ENCODE measurements at places on chromosomes 13 and 19.

DNA sequence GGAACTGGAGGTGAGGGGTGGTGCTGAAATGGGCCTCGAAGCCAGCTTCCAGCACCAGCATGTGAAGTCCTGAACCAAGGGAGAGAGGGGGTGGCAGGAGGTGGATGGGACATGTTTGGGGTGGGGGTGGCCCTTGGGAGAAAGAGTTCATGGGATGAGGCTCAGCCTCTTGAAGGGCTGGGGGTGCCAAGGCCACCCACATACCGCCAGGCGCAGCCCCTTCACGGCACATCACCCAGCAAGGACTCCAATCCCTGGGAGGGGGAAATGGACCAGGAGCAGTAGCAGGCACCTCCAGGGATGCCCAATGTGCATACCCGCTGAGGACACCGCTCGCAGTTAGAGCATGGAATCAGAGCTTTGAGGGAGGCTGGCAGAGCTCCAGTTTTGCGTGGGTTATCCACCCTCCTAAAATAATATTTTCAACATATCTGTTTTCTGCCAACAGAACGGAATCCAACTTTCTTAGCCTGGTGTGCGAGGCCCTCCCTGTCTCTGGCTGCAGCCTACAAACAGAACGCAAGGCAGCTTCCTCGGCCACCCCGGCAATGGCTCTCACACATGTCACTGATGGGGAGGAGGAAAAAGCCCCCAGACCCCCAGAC is 140.5 kb upstream of the VSTM2B start:
- DNase-seq = no peak

DNA sequence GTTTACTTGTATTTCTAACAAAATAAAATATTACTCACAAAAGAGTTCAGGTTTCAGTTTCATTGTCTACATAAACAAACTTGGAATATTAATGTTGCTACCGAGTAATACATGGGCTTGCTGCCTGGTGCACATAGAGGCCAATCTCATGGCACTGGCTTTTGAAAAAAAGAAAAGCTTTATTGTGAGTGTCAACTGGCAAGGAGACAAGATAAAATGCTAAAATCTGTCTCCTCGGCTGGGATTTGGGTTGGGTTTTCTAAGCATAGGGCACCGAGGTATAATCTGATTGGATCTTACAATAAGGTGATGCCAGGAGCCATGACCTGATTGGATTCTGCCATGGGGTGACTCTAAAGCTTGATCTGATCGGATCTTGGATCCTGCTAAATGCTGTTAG is 1519.9 kb upstream of the MIR17HG start:
- no peak for DNase-seq

DNA sequence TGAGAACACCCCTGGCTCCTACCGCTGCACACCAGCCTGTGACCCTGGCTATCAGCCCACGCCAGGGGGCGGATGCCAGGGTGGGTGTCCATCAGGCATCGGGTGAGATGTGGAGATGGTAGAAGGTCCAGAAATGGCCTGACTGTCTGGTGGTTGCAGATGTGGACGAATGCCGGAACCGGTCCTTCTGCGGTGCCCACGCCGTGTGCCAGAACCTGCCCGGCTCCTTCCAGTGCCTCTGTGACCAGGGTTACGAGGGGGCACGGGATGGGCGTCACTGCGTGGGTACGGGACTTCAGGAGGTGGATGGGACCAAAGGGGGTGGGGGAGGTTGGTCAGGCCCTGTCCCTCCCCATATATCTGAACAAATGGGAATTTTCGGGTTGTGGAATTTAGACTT is 15.8 kb downstream of the LTBP4 start:
- no peak for DNase-seq

DNA sequence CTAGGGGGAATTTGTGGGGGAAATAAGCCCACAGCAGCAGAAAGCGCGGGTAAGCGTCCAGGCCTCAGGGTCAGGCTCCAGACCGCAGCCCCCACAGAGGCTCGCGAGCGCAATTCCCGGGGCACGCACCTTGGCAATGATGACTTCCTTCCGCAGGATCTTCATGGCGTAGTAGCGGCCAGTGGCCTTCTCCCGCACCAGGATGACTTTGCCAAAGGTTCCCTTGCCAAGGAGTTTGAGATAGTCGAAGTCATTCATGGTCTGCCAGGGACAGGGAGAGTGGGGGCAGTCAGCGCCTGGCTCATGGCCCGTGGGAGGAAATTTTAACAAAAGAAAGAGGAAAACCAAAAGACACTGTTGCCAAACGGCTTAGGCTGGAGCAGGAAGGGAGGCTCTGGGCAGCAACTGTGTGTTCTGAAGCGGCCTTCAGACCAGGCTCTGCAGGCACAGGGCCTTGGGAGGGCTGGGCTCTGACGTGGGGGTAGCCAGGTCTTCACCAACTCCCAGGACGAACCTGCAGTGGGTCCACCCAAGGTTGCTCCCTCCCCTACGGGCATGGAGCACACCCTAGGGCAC is 15.4 kb upstream of the CCNP start:
- no peak for DNase-seq

GRCh38 chr19:29928831-29929230 is 13.2 kb upstream of the URI1 start:
- no peak for DNase-seq

- DNase-seq = no peak
These were observed 8.9 kb upstream of the ZNF527 start for GRCh38 chr19:37361994-37362393.

DNA sequence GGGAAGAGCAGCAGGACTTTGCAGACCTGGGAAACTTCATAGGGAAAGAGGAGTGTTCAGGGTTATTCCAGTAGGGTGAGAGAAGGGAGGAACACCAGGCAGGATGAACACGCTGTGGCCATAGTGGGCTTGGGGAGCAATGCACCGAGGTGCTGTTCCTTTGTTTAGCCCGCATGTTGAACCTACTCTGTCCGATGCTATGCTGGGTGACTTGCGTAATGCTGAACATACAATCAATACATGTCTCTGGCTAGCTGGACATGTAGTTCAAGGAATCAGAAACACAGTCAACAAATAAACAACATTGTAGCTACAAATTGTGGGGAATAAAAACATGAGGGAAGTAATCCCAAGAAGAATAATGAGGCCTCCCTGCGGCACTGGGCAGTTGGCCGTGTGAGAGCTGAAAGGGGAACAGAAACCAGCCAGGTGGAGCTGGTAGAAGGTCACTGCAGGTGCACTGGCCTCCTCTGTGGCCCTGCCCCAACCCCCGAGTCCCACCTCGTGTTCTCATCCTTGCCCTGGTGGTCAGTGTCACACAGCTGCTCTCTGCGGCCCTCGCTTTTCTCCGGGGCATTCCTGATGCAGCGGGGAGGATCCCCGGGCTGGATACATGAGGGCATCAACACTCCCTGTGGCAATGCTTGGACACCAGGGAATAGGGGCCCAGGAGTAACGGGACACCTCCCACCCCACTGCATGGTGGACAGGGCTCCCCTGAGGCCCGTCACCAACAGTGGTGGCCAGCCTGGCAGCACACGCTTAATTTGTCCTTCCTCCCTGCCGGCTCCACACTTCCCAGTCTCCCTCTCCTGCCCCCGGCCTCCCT is 36.9 kb upstream of the TUBGCP3 start:
- no peak for DNase-seq

DNA sequence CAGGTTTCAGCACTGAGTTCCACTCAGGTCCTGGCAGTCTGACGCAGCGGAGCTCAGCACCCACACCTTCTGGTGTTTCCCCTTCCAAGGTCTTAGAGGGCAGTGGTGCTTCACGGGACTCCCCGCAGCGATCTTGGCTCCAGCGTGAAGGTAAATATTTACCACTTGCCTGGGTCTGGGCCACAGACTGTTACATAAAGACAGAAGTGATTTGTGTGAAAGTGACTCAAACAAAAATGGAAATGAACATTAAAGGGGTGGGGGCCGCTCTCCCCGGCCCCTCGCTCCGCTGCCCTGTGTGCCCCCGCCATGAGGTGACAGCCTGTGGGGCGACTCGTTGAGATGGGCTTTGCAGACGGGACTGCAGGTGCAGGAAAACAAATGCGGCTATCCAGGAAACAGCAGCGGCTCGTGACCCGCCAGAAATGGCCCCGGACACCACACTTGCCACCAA is 55.0 kb downstream of the GGACT start:
- no peak for DNase-seq

DNA sequence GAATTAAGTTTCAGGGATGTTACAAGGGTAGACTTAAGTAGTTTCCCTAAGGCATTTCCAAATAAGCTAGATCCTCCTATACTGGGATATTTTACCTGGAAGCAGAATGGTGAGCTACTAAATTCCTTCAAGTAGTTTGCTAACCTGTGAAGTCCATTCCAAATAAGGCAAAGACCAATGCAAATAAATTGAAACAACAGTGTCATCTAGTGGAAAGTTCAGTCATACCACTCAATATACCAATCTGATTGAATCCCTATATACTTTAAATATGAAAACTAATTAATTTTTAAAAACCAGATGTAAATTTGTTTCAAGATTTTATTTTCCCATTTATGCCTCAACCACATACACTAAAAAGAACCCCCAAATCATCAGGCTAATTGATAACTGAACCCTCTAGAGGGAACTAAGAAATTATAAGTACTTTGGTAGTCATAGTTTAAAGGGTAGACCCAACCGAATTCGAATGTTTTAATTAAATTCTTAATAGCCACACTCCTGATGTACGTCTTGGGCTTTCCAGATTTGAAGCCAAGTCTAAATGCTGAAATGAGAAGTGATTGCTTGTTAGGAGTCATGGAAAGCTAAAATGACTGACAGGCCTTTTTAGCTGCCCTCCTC is 223.7 kb downstream of the TBC1D4 start:
- no peak for DNase-seq

DNA sequence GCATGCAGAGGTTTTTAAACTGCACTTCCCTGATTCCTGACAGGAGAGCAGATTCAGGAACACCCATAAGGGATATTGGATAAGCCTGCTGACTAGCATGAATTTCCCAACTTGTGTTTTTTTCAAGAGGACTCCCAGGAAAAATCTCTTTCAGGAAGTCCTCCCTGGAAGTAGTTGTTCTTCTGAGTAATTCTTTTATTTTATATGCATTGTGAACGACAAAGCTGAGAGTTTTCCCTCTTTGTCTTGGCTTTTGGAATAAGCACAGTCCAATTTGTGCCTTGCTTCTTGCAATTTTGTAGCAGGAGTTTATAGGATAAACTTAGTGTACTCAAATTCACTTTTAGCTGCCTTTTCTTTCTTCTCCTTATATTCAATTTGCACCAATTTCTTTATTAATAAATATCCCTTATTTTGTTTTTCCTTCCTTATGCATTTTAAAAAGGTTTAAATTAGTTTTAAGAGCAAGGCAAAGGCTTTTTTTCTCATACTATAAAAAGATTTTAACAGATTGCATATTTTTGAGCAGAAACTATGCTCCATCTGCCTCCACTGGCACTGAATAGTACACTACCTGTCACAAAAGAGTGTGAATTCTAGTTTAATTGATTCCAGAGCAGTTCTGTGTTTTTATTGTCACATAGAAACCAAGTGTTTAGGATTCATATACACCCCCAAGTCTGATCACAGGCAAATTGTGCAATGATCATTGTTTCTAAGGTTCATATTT is 543.3 kb upstream of the SPRY2 start:
- DNase-seq = no peak

GRCh38 chr13:71417205-71417604 is 449.8 kb downstream of the DACH1 start:
- no peak for DNase-seq

DNA sequence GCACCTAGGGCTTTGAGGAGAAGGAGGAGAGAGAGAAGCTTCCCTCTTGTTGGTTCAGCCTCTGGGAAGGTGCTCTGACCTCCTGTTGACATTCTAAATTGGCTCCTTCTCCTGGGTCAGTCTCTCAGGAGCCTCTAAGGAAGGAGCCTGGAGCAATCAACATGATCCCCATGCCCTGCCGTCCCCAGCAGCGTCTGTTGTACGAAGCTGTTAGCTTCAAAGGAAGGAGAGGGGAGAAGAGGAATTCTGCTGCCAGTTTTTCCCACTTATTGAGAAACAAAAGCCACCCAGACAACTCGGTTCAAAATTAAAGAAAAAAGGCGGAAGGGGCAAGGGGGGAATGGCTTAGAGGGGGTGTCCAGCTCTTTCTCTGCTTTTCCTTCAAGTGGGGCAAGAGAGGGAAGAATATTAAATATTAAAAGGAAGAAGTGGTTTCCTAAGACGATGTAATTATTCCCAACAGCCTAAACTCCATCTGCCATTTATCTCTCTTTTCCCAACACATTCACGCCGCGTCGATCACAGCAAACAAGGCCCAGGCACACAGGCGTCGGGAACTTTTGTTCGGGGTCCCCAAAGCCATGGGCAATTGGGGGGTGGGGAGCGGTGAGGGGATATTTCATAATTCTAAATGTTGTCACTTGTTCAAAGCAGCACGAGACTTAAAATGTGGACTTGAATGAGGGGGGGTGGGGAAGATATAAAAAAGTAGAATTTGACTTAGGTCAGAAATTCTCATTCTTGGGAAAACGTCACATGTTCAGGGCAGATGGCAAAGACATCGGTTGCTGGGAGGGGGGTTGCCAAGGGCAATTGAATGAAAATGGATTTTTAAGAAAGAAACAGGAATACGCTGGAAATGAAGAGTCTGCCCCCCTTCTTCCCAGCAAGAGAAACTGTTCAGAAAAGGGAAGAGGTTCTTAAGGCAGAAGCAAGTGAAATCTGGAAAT is 116.8 kb upstream of the CACNA1A start:
- no peak for DNase-seq

- no peak for DNase-seq
These were observed 14.7 kb downstream of the CDX2 start for GRCh38 chr13:27954406-27954851.

GRCh38 chr19:18543814-18544475 is 572 bp upstream of the FKBP8 start:
- no peak for DNase-seq

GRCh38 chr13:91167706-91168385 is 179.6 kb upstream of the MIR17HG start:
- no peak for DNase-seq

DNA sequence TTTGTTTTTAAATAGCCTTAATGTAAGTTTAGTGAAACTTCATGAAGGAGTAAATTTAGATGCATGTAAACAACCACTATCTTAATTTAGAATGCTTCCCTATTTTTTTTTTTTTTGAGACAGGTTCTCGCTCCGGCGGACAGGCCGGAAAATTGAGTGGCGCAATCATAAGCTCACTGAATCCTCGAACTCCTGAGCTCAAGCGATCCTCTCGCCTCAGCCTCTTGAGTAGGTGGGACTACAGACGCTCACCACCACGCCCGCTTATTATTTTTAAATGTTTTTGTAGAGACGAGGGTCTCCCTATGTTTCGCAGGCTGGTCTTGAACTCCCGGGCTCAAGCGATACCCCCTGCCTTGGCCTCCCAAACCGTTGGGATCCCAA is 1.6 kb downstream of the TEX30 start:
- no peak for DNase-seq

DNA sequence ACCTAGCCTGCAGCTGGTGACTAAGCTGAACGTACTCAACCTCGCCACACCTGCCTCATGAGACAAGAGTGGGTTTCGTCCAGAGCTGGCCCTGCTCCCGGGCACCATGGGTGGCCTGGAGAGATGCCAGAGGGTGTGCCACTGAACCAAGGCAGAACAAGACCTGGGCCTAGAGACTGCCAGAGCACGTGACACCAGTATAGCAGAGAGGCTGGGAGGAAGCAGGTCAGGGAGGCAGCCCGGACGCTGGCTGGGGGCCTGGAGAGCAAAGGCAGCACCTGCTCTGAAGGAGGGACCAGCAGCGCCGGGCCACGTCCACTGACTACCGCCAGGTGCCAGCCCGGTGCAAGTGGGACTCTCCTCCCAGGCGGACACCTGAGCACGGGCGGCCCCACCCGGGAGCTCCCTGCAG is 7.3 kb upstream of the C13orf46 start:
- DNase-seq = peak; percentile 70

- DNase-seq = no peak
These were observed 2.2 kb downstream of the NDFIP2 start for GRCh38 chr13:79483086-79483706.

GRCh38 chr19:1768248-1768647 is 14.9 kb downstream of the ONECUT3 start:
- no peak for DNase-seq

All from brain pericyte (primary cell).